Stimulated activated memory B cell treated with anti-CD40 and anti-IgM and Interleukin-4, amounts not matched to agents 10 μg/mL and 1 μg/mL and 100 μg/mL, for 72 hours (primary cell): ENCODE measurements at places on chromosomes 6 and 20.

- no peak for ATAC-seq
Measured at GRCh38 chr20:35284992-35285805, 627 bp upstream of the EIF6 start.

- ATAC-seq: no peak
Measured at GRCh38 chr6:107665382-107665781, 158.7 kb downstream of the SCML4 start.

GRCh38 chr20:17504898-17505635 is 26.1 kb downstream of the BFSP1 start:
- peak; percentile 84 for ATAC-seq

- no peak for ATAC-seq
Measured at GRCh38 chr6:131173680-131174079, 38.4 kb downstream of the AKAP7 start.

- ATAC-seq: no peak
Measured at GRCh38 chr20:53487461-53488200, 106.0 kb downstream of the ZNF217 start.

DNA sequence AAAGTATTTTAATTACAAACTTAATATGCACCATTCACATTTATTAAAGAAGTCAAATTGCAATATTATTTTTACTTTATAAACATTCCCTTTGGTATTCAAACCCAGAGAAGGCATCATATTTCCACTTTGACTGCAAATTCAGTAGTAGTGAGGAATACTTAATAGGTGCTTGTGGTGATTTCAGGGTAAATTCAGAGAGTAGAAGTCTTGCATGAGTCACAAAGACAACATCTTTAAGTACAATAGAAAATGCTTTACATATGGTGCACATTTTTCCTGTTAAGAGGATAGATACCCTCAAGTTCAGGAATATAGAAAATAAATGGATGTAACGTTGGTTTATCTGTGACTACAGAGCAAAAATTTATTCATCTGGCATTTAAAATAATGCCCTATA is 390.2 kb downstream of the TENT5A start:
- ATAC-seq: no peak

DNA sequence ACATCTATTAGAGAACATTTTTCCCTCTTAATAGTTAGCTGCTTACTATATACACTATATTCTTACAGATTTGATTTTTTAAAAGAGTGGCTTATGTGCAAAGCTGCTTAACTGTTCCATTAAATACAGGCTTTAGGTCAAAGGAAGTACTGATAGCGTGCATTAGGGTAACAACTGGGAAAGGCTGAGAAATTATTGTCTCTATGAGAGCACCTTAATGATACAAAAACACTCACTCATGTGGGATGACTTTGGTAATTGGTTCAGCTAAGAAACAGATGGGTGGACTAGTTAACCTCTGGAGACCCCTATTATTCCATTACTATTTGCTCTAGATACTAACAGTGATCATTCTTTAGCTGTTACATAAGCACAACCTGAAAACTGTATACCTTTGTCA is 4.0 kb downstream of the DCDC2 start:
- no peak for ATAC-seq

DNA sequence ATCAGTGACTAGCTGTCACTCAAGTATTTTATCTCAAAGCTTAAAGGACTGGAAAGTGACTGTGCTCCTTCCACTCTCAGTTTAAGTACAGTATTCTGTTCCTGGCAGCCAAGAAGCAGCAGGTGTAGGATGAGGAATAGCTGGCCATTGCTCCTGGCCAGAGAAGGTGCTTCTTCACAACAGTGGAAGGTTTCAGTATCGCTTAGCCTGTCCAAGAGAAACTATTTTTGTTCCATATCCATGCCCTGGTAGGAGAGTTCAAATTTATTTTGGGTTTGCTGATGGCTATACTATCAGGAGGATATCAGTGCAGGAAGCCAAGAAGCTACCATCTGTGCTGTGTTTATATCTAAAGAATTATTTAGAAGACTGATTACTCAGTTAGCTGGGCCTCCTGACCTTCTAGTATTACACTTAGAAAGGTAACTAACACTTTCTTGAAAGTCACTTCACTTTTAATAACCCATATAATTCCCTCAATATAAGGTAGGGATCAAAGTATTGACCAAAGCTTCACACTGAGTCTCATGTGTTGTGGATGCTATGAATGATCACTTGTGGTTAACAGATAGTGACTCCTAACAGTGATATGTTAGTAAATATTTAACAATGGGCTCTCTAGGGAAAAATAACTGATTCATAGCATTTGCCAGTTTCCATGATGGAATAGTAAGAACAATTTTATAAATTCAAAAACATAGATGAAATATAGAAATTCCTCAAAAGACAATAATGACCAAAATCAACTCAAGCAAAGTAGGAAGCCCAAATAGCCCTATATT is 99.9 kb downstream of the AIG1 start:
- no peak for ATAC-seq

DNA sequence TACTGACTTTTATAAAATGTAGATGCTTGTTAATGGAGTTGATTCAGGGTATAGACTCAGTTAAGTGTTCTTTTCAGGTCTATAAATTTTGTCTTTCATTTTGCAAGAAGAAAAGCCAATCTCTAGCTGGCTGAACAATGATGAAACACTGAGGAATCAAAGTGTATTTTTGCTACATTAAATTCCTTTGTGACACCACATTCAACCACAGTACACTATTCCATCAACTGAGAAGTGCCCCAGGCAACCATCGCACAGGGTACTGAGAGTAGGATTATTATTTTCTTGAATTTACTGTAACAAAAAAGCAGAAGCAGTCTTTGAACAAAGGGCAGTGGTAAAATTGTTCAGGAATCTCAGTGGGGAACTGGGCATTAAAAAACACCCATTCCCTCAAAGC is 83.6 kb downstream of the PREP start:
- ATAC-seq: no peak

GRCh38 chr6:118918329-118918725 is 16.6 kb downstream of the MCM9 start:
- ATAC-seq: no peak

DNA sequence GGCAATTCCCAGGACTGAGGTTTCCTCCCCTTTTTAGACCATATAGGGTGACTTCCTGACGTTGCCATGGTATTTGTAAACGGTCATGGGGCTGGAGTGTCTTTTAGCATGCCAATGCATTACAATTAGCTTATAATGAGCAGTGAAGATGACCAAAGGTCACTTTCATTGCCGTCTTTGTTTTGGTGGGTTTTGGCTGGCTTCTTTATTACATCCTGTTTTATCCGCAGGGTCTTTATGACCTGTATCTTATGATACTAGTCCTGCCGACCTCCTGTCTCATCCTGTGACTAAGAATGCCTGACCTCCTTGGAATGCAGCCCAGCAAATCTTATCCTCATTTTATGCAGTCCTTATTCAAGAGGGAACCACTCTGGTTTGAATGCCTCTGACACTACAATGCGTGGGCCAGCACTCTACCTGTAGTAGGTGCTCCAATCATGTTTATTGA is 190.1 kb downstream of the KCNQ5 start:
- ATAC-seq: no peak

DNA sequence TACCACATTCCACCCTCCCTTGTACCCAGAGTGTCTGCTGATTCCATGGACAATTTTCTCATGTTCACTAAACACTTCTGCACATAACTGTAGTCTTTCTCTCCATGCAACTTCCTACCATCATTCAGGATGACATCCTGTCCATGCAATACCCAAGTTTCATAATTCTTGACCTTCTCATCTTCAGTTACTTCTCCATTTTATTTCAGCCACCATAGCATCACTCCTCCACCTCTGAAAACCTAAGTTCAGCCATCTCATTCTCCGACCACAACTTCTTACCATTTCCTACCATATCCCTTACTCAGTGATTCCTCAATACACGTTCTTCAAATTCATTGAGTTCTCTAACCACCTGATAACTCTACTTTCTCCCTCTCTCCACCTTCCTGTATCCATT is 216.5 kb upstream of the TENT5A start:
- no peak for ATAC-seq

- no peak for ATAC-seq
Measured at GRCh38 chr6:157669747-157670216, 153.3 kb upstream of the SNX9 start.

DNA sequence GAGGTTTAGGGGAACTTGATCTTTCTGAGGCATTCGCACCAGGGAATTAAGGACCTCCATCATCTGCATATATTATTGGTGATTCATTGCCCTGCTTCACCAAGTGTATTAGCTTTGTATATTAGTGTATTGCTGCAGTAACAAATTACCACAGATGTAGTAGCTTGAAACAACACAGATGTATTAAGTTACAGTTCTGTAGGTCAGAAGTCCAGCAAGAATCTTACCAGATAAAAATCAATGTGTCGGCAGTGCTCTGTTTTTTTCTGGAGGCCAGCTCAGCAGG is 65.8 kb downstream of the HMGN3 start:
- no peak for ATAC-seq

DNA sequence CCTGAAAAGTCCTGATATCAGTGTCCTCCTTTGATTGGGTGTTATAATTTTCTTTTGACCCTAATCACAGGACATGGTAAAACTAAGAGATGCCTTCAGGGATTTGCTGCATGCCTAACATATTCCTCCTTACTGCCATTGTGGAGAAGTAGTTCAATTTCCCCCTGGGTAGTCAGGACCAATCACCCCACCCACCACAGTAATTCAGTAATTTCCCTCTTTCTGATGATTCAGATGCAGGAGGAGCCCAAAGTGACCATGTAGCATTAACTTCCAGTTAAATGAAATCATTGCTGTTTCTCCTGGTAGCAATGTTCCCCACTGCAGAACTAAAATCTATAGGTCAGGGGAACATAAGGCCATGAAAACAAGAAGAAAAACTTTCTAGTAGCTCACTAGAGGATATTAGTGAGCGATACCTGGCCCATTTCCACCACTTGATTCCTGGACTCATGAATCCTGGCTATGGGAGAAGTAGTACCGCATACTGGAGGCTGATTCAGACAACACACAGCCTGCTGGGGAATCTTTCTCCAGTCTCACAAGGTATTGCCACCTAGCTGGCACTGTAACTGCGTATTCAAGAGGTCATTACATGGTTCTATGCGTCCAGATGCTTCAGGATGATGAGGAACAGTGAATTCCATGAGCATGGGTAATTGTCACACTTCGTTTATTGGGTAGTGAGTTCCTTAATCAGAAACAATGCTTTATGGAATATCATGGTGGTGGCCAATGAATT is 561.2 kb downstream of the HAO1 start:
- ATAC-seq: no peak

DNA sequence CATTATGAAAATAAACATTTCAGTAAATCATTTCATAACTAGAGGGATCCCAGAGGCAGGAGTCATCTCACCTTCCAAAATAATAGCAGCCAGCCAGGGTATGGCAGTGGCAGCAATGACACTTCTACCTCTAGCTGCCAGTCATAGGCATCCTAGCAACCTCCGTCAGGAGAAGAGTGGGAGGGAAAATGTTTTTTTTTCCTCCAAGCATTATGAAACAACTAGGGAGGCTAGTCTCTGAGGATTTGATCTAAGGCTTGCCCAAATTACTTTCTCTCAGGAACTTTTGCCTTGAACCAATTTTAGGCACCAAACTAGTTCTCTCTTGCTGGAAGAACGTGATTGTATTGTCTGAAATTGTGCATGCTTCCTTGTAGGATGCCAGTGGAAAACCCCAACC is 208.7 kb upstream of the PREP start:
- ATAC-seq: no peak
